Activated CD8-positive, alpha-beta T cell treated with anti-CD3 and anti-CD28 coated beads, Interleukin-2, amount 10 ng/mL, durations not matched to agents 7 days and 5 days (primary cell): ENCODE measurements at places on chromosomes 2 and 18.

GRCh38 chr2:176128982-176129796 lies at the start of gene HOXD8:
Gene HOXD8, plus strand, starts transcription at chr2:176129705. Its CDS starts 662 bp downstream, at chr2:176130367.
- H3K27ac ChIP-seq = peak within 1 kb of the TSS; percentile 64
- H3K36me3 ChIP-seq = peaks cover 3% of the 10 kb centered on the region
- no peak for DNase-seq
- peaks cover 18% of the 10 kb centered on the region for H3K4me1 ChIP-seq

DNA sequence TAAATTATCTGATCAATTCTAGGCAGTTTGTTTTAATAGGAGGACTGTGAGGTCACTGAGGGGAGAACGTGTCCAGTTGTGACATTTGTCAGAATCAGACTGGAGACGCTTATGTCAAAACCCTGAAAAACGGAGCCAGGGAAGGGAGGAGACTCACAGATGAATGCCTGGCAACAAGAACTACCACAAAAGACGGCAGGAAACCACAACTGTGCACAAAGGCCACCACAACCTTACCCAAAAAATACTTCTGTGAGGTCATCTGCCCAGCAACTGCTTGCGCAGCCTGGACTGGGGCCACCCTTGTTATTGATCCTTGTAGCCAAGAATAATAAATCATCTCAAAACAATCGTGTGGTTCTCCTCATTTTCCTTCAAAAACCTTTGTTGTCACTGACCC lies 173.0 kb upstream of the ALKAL2 start:
- no peak overlapping the region for H3K27ac ChIP-seq
- peaks cover 56% of the 10 kb centered on the region for H3K27me3 ChIP-seq
- no peaks in the 10 kb centered on the region for H3K36me3 ChIP-seq
- H3K4me3 ChIP-seq = peak overlapping the region; percentile 24
- peak; percentile 75 for DNase-seq

- H3K27ac ChIP-seq = no peak overlapping the region
- H3K36me3 ChIP-seq = no peaks in the 10 kb centered on the region
- no peaks in the 10 kb centered on the region for H3K4me1 ChIP-seq
- H3K4me3 ChIP-seq = no peak overlapping the region
- no peak for DNase-seq
- H3K27me3 ChIP-seq = no peaks in the 10 kb centered on the region
Observed at GRCh38 chr18:52227536-52227935, 112.5 kb upstream of the DCC start.

- no peak overlapping the region for H3K4me3 ChIP-seq
- H3K36me3 ChIP-seq = no peaks in the 10 kb centered on the region
- H3K27me3 ChIP-seq = peaks cover 16% of the 10 kb centered on the region
- DNase-seq = peak; percentile 55
- no peaks in the 10 kb centered on the region for H3K4me1 ChIP-seq
Observed at GRCh38 chr2:120675460-120676130, 60.1 kb upstream of the GLI2 start.
